ENCODE measurements at places on chromosomes 11 and 22. TPM values are rescaled to one million over a fixed set of nuclear protein-coding genes. Genes with fewer than 3 reads are reported as not detected.

C22orf15 gene
- total RNA-seq = 0.25 TPM

CCDC188 gene
- total RNA-seq = 1.5 TPM

MS4A6E gene
- not detected for total RNA-seq

OR8D4 gene
- 0.25 TPM for total RNA-seq

SLN gene
- total RNA-seq = 27.0 TPM

RFPL2 gene
- total RNA-seq = 0.49 TPM

BRSK2 gene
- total RNA-seq = 31.7 TPM

HBE1 gene
- total RNA-seq = 0.98 TPM

FXYD6 gene
- 149 TPM for total RNA-seq

FIBIN gene
- total RNA-seq = 4.4 TPM

IL10RA gene
- total RNA-seq = 1.2 TPM

KRTAP5-11 gene
- total RNA-seq = not detected

GNB1L gene
- total RNA-seq = 3.4 TPM

NCAPH2 gene
- 39.3 TPM for total RNA-seq

KCNJ1 gene
- not detected for total RNA-seq

SDHAF2 gene
- total RNA-seq = 29.3 TPM

ZNF280A gene
- not detected for total RNA-seq

GNAZ gene
- total RNA-seq = 124 TPM

OR5B21 gene
- total RNA-seq = not detected

Measured in temporal lobe (tissue), 4 donors.